Stomach (tissue), 19 donors: ENCODE measurements at places on chromosomes 16 and 17. TPM values are rescaled to one million over a fixed set of nuclear protein-coding genes. Genes with fewer than 3 reads are reported as not detected.
A peak's percentile ranks its signal among the peaks of the same experiment; 100 is the strongest.

DNA sequence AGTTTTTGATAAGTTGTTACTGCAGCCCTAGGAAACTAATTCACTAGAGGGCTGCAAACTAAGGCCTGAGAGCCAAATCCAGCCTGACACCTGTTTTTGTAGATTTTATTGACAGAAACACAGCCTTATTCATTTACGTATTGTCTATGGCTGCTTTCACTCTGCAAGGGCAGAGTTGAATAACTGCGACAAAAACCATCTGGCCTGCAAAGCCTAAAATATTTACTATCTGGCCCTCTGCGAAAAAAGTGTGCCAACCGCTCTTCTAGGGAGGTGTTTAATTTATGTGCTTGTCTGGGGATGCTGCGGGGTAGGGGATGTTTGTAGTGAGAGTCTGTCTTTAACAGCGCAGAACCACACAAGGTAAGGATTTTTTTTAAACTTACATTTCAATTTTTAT is 165.0 kb upstream of the RBFOX1 start:
- H3K36me3 ChIP-seq = no peaks in the 10 kb centered on the region
- no peak overlapping the region for H3K27ac ChIP-seq
- no peaks in the 10 kb centered on the region for H3K4me1 ChIP-seq
- DNase-seq = no peak

- no peak overlapping the region for H3K4me3 ChIP-seq
- no peak for DNase-seq
- no peak overlapping the region for H3K27ac ChIP-seq
- H3K4me1 ChIP-seq = no peaks in the 10 kb centered on the region
- no peaks in the 10 kb centered on the region for H3K36me3 ChIP-seq
Observed at GRCh38 chr17:16974569-16975276, 2.8 kb upstream of the TNFRSF13B start.

- peak overlapping the region; percentile 90 for H3K27ac ChIP-seq
- peak; percentile 81 for DNase-seq
- H3K4me3 ChIP-seq = no peak overlapping the region
- H3K36me3 ChIP-seq = peaks cover 6% of the 10 kb centered on the region
- H3K27me3 ChIP-seq = no peaks in the 10 kb centered on the region
Observed at GRCh38 chr17:73291260-73291801, 20.5 kb downstream of the CDC42EP4 start.

DNA sequence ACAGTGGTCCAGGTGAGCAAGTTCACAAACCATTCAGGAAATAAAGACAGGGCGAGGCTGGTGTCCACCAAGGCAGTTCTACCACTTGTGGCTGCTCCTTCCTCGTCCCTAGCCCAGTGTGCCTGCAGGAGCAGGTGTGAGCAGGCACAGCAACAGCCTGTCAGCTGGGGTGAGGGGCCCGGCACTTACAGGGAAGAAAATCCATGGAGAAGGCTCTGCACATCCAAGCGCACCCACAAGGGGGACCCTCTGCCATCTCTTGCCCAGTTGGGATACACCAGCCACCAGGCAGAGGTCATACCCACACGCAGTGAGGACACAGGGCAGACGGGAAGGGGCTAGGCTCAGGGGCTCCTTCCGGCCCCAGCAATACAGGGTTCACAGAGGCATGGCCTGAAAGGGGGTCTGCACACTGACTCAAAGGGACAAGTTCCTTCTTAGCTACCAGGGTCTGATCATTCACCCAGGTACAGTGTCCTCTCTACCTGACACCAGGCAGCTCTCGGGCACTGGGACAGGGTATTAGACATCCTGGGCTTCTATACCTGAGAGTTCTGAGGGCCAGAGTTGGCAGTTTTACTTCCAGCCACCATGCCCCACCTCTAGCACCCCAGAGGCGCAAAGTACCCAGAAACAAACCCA is 27.0 kb downstream of the CDIP1 start:
- no peaks in the 10 kb centered on the region for H3K27me3 ChIP-seq
- peak overlapping the region; percentile 60 for H3K27ac ChIP-seq
- peaks cover 77% of the 10 kb centered on the region for H3K36me3 ChIP-seq
- DNase-seq = peak; percentile 73
- peaks cover 29% of the 10 kb centered on the region for H3K4me1 ChIP-seq

GRCh38 chr17:30565073-30565935 is 88.1 kb downstream of the GOSR1 start:
- DNase-seq = no peak
- no peak overlapping the region for H3K4me3 ChIP-seq
- H3K36me3 ChIP-seq = no peaks in the 10 kb centered on the region
- H3K4me1 ChIP-seq = no peaks in the 10 kb centered on the region
- no peak overlapping the region for H3K27ac ChIP-seq

Gene GPR139
- not detected for total RNA-seq

Gene CACNA1H
- total RNA-seq = 15.8 TPM

Gene HSD17B2
- 23.2 TPM for total RNA-seq

- H3K36me3 ChIP-seq = no peaks in the 10 kb centered on the region
- H3K27me3 ChIP-seq = no peaks in the 10 kb centered on the region
- H3K4me3 ChIP-seq = no peak overlapping the region
- no peak for DNase-seq
Observed at GRCh38 chr16:19127674-19128131, 13.9 kb downstream of the ITPRIPL2 start.

Gene MYL11
- not detected for total RNA-seq

DNA sequence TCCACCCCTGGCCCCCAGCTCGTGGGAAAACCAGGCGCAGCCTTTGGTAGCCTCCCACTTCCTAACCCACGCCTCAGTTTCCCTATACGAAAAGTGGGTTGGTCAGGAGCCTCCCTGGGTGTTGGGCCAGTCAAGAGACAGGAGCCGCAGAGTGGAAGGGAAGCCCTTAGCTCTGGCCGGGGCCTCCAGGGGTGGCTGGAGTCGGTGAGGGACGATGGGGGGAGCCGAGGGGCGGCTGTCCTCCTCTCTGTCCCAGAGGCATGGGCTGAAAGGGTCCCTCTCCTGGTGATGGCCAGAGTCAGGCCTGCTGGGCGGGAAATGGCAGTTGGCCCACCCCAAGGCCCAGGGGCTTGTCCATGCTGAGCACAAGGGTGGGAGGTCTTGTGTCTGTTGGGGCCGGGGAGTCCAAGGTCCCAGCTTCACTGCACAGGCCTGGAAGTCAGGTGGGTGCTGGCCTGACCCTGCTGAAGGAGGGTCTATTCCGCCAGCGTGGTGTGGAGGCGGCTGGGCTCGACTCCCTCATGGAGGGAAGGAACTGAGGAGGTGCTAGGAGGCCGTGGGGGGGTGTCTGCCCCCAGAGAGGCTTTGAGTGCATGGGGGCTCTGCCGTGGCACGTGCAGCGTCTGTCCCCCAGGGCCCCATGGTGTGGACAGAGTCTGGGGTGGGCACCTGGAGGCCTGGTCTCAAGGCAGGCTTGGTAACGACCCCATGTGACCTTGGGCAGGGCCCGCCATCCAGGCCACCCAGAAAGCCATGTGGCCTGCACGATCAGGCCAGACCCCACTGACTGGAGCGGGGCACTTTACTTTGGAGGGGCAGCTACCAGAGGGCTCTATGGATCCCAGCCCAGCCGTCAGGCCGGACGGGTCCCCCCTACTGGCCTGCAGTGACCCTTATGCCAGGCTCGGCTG is 1.1 kb downstream of the SLC16A3 start:
- H3K4me1 ChIP-seq = peaks cover 85% of the 10 kb centered on the region
- no peaks in the 10 kb centered on the region for H3K27me3 ChIP-seq
- peak overlapping the region; percentile 68 for H3K4me3 ChIP-seq

GRCh38 chr17:77771145-77771544 is 187.4 kb upstream of the TNRC6C start:
- no peaks in the 10 kb centered on the region for H3K27me3 ChIP-seq
- no peaks in the 10 kb centered on the region for H3K36me3 ChIP-seq
- H3K4me1 ChIP-seq = peaks cover 20% of the 10 kb centered on the region
- no peak overlapping the region for H3K27ac ChIP-seq

Gene KRTAP3-1
- total RNA-seq = not detected

DNA sequence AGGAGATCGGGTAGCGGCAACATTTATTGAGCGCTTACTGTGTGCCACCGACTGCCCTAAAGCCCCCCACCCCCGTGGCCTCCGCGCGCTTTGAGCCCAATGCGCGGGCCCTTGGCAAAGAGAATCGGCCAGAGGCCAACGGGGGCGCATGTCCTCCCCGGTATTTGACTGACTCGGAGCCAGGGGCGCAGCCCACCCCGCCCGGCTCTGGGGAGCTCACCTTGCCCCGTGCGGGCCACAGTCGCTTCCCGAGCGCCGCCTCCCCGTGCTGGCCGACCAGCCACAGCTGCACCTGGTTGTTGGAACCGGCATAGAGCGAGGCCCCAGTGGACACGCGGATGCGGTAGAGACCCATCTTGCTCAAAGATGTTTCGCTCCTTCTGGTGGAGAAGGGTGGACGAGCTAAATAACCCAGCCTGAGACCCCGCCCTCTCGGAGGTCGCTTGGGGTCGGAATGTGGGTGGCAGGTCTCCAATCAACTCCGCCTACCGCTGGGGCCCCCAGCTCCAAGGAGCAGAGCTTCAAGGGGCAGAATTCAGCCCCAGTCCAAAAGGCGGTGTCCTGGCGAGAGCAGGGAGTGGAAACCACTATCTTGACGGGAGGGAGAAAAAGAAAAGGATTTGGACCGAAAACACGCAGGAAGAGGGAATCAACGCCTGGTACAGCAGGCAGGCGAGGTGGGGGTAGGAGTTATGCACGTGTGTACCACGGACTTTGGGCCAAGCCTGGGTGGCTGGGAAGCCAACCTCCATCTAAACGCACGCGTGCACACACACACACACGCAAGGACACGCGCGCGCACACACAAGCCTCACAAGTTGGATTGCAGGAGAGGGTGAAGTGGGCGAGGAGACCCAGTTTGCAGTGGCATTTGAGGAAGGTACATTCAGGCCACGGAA is at the start of gene ALOX15:
TSS of gene ALOX15 (minus strand) at position 382 of the 899 bp plus-strand sequence. CDS start at position 355, 27 bp downstream.
- H3K27me3 ChIP-seq = peaks cover 43% of the 10 kb centered on the region
- DNase-seq = no peak
- H3K4me3 ChIP-seq = no peak within 1 kb of the TSS
- no peaks in the 10 kb centered on the region for H3K36me3 ChIP-seq
- peaks cover 22% of the 10 kb centered on the region for H3K4me1 ChIP-seq
- no peak within 1 kb of the TSS for H3K27ac ChIP-seq

DNA sequence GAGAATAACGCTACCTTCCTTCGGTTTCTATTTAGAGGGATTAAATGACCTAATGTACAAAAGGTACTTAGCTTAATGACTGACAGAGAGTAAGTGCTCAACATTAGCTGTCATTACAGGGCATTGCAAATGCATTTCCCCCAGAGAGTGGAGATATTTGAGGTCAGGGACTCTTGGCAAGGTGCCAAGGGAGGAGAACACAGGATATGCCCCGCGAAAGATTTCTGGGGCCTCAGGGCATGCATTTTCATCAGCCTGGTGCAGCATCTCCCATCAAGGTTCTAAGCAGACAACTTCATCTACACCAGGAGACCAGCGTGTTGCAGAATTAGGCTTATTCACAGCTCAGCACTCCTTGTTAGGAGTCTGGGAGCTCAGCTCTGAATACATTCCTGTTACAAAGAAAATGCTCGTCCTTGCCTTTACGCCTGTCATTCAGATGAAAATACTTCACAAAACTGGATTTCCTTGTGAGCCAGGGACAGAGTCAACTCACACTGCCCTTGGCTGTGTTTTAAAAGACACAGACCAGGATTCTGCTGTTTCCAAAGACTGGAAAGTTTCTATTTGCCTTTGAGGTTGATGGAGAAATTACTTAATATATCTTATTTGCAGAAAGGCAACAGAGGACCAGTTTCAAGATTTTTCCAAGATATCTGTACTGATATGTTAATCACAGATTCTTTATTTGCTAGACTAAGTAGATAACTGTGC is 108.2 kb downstream of the VAT1L start:
- H3K27me3 ChIP-seq = no peaks in the 10 kb centered on the region
- H3K36me3 ChIP-seq = no peaks in the 10 kb centered on the region

DNA sequence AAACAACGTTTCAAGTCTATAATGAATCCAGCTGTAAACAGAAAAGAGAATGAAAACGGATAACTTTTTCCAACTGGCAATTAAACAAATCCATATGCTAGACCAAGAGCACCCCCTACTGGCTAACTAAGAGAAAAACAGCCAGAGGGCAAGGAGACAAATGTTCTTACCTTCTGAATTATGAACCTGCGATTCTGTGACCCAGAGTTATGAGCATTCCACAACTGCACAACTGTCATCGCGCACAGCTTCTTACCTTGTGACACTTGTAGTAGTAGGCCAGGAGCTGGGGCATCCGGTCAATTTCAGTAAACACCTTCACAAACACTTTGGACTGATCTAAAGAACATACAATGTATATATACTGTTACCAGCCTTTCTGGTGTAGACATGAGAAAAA is 18.6 kb downstream of the COG7 start:
- no peak overlapping the region for H3K27ac ChIP-seq
- peaks cover 81% of the 10 kb centered on the region for H3K36me3 ChIP-seq
- H3K27me3 ChIP-seq = no peaks in the 10 kb centered on the region
- peaks cover 12% of the 10 kb centered on the region for H3K4me1 ChIP-seq
- no peak for DNase-seq

Gene WNT3
- total RNA-seq = 0.14 TPM

GRCh38 chr16:86951831-86952598 is 365.2 kb downstream of the C16orf95 start:
- no peaks in the 10 kb centered on the region for H3K36me3 ChIP-seq
- no peaks in the 10 kb centered on the region for H3K4me1 ChIP-seq
- no peak overlapping the region for H3K4me3 ChIP-seq

DNA sequence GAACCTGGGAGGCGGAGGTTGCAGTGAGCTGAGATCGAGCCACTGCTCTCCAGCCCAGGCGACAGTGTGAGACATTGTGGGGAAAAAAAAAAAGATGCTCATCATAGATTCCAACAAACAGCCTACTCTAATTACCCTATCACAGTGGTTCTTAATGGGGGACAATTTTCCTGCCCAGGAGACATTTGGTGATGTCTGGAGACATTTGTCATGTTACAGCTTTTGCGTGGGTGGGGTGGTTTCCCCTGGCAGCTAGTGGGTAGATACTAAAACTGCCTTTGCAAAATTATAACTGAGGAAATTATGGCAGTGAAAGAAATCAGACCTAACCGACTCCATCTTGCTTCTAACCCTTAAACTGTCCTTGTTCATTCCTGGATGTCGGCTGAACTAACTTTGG is 92.5 kb upstream of the RBL2 start:
- H3K36me3 ChIP-seq = no peaks in the 10 kb centered on the region
- DNase-seq = no peak
- no peaks in the 10 kb centered on the region for H3K4me1 ChIP-seq
- no peak overlapping the region for H3K4me3 ChIP-seq
- no peak overlapping the region for H3K27ac ChIP-seq

DNA sequence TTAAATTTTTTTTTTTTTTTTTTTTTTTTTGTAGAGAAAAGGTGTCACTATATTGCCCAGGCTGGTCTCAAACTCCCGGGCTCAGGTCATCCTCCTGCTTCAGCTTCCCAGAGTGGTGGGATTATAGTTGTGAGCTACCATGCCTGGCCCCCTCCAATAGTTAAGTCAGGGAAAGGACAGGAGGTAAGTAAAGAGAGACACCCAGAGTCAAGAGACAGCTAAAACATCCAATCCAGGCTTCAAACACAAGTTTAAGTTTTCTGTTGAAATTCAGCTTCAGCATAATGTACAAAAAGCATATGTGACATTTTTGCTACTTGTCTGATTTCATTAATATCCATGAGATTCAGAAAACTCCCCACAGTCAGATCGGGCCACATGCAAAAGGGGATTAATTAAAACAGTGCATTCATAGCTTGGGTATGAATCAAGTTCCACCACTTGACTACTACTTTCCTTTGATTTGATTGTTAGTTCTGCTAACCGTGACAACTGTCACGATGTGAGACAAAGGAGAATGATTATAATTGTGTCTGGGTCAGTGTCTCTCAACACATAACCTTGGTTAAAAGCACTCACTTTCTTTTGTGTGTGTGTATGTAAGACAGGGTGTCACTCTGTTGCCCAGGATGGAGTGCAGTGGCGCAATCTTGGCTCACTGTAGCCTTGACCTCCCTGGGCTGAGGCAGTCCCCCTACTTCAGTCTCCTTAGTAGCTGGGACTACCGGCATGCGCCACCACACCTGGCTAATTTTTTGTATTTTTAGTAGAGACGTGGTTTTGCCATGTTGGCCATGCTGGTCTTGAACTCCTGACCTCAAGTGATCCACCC is 184.9 kb downstream of the PARN start:
- H3K4me3 ChIP-seq = no peak overlapping the region
- DNase-seq = no peak
